Heart right ventricle (tissue), 16 donors: ENCODE measurements at places on chromosomes 1 and 21. TPM values are rescaled to one million over a fixed set of nuclear protein-coding genes. Genes with fewer than 3 reads are reported as not detected.

The DENND2C gene
- 3.4 TPM for total RNA-seq

The CACHD1 gene
- 3.3 TPM for total RNA-seq

The FAM3B gene
- not detected for total RNA-seq

The RNF186 gene
- not detected for total RNA-seq

The OPRD1 gene
- total RNA-seq: not detected

The ANGPTL1 gene
- 13.0 TPM for total RNA-seq

The FAM43B gene
- total RNA-seq: 2.6 TPM

The RORC gene
- total RNA-seq: 19.2 TPM

The KRTAP19-1 gene
- total RNA-seq: not detected

The IL20 gene
- total RNA-seq: not detected

- no peak for DNase-seq
Observed at GRCh38 chr1:169892176-169892926, 1.3 kb downstream of the SCYL3 start.

- DNase-seq: peak; percentile 25
Observed at GRCh38 chr1:163315773-163316374, 5.9 kb upstream of the NUF2 start.

DNA sequence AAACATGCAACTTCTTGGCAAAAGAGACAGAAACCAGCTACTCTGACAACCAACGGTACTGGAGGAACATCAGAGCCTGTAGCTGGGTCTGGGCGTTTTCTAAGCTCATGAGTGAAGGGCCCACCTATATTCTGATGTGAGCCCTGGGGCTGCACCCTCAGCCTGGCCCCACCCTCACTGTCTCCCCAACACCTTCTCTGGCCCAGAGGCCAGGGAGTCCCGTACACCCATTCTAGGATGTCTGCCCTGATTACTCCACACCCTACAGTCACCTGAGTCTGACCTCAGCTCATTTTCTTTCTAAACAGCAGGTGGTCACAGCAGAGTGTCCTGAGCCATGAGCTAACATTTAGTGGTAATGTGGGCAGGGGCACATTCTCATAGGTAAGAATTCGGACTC lies 439.2 kb downstream of the MATN1 start:
- no peak for DNase-seq

DNA sequence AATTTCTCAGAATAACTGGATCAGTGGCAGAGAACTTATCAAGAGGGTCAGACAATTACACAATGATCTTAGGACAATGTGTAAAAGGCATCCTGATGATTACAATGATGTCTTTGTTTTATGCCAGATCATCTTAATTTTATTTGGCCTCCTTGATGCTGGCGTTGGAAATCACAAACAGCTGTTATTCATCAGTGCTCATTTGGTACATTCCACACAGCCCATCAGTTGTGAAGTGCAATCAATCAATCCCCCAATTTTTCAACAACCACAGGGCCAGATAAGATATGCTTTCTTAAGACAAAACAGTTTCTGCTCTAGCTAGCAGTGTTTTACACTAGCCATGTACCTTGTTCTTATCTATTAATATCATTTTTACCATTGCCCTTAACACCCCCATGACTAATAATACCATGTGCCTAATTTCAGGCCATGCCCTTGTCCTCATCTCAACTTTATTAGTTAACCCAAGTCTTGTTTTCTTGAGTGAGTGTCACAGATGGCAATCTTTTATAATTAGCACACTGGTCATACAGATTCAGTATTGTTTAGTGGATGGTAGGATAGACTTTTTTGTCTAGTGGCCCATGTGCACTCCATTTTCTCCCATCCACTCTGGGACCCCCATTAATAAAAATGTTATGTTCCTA lies 40.8 kb upstream of the COL24A1 start:
- no peak for DNase-seq

DNA sequence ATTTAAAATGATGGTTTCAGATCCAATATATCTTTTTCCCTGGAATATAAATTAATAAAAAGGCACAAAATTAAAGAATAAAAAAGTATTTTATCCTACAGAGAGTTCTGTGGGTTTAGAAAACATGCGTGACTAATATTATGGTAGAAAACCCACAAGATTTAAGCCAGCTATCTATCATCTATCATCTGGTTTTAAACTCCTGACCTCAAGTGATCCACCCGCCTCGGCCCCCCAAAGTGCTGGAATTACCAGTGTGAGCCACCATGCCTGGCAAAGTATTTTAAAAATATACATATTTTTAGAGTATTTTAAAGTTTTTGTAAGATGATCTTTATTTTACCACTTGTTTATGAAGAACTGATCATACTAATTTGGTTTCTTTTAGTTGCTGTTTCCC lies 79.5 kb downstream of the NRIP1 start:
- no peak for DNase-seq

DNA sequence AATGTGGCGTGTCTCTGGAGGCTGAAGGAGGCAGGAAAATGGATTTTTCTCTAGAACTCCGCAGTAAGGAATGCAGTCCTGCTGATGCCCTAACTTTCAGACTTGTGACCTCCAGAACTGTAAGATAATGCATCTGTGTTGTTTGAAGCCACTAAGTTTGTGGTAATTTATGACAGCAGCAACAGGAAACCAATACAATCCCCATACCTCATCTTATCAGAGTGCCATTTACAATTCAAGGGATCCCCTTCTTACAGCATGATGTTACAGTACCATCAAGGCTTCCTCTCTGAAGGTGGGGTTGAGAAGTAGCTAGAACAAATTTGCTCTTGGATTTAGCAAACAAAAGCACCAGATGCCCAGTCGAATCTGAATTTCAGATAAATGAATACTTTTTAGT lies 21.6 kb downstream of the ABCA4 start:
- no peak for DNase-seq

- DNase-seq: no peak
Observed at GRCh38 chr1:36253161-36253862, 29.1 kb downstream of the THRAP3 start.

- DNase-seq: no peak
Observed at GRCh38 chr1:168467452-168467851, 76.3 kb downstream of the XCL2 start.

- DNase-seq: no peak
Observed at GRCh38 chr1:165423136-165423535, 21.8 kb downstream of the RXRG start.

DNA sequence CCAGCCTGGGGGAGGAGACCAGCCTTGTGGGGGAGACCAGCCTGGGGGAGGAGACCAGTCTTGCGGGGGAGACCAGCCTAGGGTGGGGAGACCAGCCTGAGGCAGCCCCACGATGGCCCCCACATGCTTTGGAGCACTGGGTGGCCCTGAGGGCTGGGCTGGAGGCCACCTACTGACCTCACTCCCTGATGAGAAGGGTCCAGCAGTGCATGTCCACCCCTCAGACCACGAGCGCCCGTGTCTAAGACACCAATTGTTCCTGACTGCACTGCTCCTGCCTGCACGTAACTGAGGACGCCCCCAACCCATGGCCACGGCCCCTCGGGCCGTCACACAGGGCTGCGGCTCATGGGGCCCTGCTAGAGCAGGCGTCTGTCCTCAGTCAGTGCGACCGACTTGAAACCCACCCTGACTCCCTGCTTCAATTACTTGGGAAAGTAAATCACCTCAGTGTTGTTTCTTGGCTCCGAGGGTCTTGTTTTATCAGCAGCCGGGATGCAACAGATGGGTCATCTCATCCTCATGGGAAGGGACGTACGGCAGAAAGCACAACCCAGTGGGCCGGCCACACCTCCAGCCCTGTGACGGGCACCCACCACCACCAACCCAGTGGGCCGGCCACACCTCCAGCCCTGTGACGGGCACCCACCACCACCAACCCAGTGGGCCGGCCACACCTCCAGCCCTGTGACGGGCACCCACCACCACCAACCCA lies at the start of gene SPATC1L:
TSS of gene SPATC1L (minus strand) at position 550 of the 715 bp plus-strand sequence. CDS start 1,643 bp downstream, outside the sequence.
- peak; percentile 71 for DNase-seq

DNA sequence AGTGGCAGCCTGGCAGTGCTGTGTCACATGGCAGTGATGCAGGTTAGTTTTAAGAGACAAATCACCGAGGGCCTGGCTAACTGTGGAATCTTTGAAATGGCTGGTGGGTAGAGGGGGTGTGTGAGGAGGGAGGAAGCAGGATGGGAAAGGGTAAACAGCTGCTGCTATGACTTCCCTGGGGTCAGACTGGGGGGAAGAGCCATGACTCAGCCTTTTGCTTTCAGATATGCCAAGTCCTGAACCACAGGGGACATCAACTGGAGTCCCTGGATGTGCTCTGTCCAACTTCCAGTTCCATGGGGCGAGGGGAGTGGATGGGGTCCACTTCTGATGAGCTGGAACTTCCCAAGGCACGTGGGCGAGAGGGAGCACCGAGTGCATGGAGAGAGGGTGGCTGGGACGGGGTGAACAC lies 121.1 kb upstream of the ADAR start:
- no peak for DNase-seq

DNA sequence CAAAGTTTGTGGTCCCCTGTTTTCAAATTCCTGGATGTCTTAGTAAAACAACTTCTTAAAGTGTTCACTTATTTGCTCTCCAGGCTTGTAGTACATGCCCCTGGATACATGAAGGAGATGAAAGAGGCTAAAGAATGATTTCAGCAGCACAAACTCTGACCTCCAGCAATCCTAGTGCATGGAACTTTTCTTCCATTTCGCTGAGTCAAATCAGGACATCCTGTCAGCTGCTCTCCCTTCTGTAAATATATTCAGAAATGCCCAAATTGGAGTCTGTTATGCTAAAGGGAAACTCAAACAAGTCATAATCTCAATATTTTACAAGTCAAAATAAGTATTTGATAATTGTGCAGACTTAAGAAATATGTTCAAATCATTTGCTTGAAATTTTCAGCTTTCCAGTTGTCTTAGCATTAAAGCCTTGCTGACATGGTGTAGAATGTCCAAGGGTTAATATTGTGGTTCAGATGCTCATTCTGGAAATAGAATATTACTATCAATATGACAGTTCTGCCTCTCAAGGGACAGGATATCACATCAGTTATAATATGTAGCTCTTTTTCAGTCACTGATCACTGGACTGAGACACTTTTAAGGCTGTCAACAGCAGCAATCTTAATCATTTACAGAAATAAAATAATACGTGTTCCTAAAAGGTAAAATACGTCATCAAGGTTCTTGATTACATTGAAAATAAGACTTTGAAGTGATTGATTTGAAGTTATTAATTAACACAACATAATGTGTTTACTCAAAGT lies 1157.3 kb downstream of the PLA2G4A start:
- DNase-seq: no peak

DNA sequence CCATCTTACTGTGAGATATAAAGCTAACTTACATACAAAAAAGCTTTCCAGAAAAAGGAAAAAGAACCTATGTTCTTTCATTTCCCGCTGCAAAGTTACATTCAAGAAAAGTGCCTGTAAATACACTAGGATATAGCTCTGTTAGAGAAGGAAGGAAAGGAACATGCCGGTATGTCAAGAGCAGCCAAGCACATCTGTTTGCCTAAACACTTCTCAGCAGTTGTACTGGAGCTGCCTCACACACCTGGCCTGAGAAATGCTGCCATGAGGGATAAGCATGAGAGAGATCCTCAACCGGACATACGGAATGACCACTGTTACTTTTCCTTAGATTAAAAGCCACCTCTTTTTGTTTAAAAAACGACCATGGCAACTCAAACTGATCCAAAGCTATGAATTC lies 189.7 kb downstream of the RERE start:
- DNase-seq: no peak

GRCh38 chr1:116122955-116123757 lies 12.0 kb downstream of the MAB21L3 start:
- DNase-seq: no peak

- no peak for DNase-seq
Observed at GRCh38 chr21:44065428-44065827, 41.8 kb upstream of the PWP2 start.

DNA sequence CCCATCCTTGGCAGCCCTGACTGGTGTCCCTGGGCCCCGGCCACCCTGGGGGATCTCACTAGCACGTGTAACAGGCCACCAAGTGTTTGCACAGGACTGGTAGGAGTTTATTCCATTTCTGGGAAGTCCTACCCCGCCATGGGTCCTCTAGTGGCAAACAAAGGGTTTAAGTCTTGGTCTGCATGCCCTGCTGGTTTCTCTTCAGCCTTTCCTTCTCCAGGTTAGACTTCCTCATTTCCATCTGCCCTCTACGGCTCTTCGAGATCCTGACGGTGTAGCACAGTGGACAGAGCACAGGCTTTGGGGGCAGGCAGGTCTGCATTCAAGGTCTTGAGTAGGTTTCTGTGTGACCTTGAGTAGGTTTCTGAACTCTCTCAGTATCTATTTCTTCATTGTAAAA lies 2.8 kb downstream of the AGTRAP start:
- no peak for DNase-seq

GRCh38 chr1:161342821-161343220 lies 24.9 kb downstream of the CFAP126 start:
- DNase-seq: no peak

GRCh38 chr1:173682184-173682583 lies 12.5 kb upstream of the ANKRD45 start:
- no peak for DNase-seq
